Naive thymus-derived CD4-positive, alpha-beta T cell (primary cell): ENCODE measurements at places on chromosomes 7 and 10.

DNA sequence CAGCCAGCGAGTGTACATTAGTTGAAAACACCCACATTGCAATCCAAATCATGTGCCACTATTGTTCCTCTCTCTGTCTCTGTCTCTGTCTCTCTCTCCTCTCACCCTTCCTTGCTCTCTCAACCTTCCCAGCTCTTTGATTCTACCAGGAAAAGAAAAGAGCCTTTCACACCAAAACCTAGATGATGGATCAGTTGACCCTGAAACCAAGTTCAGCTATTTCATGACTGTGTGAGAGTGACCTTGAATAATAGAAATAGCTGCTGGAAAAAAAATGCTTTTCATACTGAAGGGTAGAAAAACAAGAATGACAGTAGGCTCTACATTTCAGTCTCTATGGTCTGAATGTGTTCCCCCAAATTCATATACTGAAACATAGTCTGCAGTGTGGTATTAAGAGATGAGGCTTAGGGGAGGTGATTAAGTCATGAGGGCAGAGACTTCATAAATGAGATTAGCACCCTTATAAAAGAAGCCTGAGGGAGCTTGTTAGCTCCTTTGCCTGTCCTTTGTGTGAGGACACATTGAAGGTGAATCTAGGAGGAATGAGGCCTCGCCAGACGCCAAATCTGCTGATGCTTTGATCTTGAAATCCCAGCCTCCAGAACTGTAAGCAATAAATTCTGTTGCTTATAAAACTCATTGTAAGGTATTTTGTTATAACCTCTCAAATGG, 65.2 kb downstream of the LYZL1 start:
- no peak for DNase-seq

DNA sequence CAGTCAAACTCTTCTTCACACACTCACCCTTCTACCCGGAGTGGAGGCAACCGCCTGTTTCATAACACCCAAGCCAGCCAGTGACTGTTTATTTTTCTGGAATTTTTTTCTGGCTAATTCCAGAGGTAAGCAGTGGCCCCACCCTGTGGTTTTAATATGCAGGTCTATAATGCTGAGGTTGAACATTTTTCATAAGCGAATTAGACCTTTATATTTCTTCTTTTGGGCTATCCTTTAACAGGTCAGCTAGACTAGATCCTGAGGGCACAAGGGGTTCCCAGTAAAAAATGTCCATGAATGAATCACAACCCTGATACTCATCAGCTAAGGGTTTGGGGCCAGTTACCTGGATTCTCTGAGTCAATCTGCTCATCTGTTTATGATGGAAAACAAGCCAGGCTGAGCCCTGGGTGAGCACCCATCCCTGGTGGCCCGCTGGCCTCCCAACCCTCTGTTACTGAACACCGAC, 76.2 kb downstream of the GRB10 start:
- DNase-seq, result no peak

- no peak for DNase-seq
These were observed 386.6 kb downstream of the DPP6 start for GRCh38 chr7:154438571-154439367.

- no peak for DNase-seq
These were observed 600.6 kb downstream of the DNAJB6 start for GRCh38 chr7:157937406-157937805.

DNA sequence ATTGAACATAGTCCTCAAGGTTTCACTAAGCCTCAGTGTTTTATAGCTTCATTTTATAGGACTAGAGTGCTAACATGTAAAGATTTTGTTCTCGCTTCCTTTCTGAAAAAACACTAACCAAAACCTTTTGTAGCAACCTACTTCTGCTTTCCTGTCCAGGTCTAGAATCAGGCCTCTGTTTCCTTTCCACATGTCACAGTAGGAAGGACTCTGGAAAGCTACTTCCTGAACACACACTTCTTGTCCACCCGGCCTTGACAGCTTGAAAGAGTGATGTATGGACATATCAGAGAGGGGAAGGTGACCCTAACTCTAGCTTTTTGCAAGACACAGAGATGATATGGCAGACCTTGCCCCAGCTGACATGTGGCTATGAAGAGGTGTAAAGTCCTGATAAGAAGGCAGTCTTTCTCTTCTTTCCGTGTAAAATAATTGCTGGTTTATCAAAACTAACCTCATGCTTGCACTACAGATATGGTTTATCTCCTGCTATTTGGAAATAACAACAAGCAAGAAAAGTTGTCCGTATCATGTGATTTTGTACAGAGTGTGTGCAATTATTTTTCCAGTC, 175.4 kb downstream of the SKAP2 start:
- DNase-seq, result no peak

DNA sequence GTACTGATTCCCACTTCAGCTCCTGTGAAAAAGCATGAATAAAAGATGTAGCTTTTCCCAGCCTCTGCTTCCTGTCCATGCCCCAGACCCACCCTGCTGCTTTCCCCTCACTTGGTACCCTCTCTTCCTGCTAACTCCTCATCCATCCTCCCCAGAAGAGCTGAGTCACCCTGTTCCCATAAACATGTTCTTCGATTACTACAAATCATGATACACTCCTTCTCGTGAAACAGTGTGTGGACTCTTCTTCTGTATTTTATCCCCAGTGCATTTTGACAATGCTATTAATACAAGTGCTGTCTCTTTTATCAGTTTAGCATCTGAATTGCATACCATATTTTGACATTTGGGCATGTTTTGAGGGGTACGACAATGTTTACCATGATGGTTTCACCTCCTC, 45.8 kb upstream of the SORBS1 start:
- no peak for DNase-seq

GRCh38 chr7:87944547-87944946, 10.5 kb downstream of the ADAM22 start:
- DNase-seq, result no peak

DNA sequence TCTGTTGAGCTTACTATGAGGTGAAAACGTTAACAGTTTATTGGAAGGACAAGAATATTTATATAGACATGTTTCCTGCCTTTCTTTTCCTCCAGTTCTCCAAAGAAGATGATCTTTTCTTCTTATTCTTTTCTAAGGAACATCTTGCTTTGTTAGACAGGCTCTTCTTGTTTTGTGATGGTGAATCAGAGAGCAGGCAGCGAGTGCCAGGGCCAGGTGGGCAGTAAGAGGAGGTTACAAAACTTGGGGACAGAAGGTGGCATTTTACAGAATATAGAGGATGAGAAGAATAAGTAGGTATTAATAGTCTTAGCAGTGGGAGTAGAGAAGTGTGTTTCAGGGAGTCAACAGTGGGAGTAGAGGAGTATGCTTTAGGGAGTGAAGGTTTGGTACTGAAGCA, 223.6 kb downstream of the ARL4A start:
- DNase-seq, result no peak

DNA sequence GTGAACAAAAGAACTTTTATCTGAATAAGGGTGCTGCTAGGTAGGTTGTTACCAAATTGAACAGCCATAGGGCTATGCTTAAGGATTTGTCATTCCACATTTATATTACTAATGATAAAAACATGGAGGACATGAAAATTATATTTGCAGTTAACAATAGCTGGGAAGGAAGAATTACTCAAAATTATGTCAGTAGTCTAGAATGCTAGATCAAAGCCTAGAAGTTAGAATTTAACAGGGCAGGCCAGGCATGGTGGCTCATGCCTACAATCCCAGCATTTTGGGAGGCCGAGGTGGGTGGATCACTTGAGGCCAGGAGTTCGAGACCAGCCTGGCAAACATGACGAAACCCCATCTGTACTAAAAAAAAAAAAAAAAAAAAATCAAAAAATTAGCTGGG, 9.4 kb downstream of the STK17A start:
- no peak for DNase-seq

- no peak for DNase-seq
These were observed 2.8 kb downstream of the GNAI1 start for GRCh38 chr7:80137410-80137809.

DNA sequence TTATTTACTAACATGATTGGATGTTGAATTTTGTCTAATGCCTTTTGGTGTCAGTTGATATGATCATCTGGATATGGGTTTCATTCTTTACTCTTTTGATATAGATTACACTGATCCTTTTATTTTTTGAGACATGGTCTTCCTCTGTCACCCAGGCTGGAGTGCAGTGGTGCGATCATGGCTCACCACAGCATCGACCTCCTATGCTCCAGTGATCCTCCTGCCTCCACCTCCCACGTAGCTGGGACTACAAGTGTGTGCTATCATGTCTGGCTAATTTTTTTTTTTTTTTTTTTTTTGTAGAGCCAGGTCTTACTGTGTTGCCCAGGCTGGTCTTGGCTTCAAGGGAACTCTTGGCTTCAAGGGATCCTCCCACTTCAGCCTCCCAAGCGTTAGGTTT, 27.1 kb downstream of the BMS1 start:
- no peak for DNase-seq

- no peak for DNase-seq
These were observed 131.4 kb upstream of the ODAD2 start for GRCh38 chr10:28130267-28130666.

DNA sequence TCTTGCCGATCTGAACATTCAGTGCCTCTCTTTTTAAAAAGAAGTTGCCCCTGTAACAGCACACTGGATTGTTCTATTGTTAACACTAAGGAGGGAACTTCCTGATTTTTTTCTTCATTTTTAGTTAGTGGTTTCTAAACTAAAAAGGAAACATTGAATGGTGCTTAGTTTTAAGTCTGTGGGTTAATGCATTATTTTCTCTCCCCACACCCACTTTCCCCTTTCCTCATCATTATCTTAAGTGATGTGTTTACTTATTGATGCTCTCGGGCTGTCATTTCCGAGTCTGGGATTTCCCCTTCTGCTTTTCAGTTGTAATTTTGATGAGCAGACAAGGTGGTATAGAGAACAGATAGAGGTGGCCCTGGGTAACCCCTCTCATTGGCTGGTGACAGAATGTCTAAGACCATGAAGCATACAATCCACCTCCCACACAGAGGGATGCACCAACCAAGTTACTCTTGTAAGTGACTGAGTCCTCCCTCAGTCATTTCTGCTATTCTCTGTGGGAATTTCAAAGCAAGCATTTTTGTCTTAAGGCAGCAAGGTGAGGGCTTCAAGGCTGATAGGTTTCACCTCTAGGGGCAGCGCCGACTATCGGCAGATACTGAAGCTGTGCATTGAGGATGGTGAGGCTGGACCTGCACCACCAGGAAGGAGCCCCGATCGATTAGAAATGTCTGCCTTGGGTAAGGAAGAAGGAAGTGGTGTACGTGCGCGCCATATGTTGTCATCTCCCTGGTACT, 49.5 kb downstream of the CHN2 start:
- DNase-seq, result peak; percentile 30
